ENCODE measurements at places on chromosomes 5 and 9.

DNA sequence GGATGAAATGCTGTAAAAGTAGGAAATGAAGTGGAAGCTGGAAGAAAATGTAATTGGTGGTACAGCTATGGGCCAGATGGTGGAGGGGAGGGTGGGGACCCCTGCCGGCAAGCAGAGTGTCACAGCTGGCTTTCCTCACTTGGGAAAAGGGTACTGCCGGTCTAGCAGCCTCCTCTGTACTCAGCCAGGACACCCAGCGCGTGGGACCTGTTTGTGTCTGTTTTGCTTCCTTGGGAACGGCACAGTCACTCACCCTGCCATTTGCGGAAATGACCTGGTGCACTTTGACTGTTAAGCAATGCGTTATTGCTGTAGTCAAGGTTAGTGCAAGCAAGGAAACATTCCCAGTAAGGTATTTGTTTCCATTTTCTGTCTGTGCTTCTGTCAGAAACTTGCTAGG lies 10.1 kb downstream of the TMEM252 start:
- no peak for DNase-seq

- DNase-seq, result no peak
Observed at GRCh38 chr5:82106207-82106606, 134.4 kb downstream of the ATG10 start.

GRCh38 chr9:117719161-117719920 lies 15.1 kb downstream of the TLR4 start:
- no peak for DNase-seq

- DNase-seq, result no peak
Observed at GRCh38 chr5:2529371-2530092, 221.9 kb downstream of the IRX2 start.

DNA sequence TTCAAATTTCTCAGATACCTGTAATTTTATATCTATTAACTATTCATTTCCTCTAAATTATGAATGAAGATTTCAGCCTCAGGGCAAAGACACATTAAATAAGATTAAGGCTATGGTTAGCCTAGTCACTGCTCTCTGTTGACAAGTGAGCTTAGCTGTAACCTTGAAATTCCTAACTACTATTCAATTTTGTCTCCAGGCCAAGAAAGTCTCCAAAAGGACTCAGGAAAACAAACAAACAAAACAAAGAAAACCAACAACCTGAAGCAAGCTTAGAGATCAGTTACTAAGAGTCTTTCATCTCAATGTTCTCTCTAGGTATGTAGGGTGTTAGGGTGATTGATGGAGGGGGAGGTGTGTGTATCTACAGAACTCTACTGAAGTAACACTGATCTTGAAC lies 9.6 kb upstream of the CTNNAL1 start:
- no peak for DNase-seq

- DNase-seq, result no peak
Observed at GRCh38 chr5:169450464-169450863, 133.1 kb upstream of the SPDL1 start.

- peak; percentile 33 for DNase-seq
Observed at GRCh38 chr9:129458663-129459546, 162.0 kb downstream of the C9orf50 start.

DNA sequence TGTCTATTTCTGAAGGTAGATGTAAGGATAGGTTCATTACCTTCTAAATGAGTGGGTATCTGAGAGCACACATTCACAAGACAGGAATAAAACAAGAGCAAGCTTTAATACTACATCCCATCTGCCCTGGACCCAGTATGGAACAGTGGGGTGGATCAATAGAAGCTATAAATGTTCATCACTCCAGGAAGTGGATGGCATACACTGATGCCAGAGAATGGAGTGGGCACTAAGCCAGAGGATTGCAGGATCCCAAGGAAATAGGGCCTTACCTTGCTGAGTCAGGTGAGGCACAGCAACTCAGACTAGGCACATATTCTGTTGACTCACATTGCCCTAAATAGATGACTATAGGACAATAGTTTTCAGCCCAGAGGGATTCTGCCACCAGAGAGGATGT lies 21.3 kb upstream of the COX7C start:
- DNase-seq, result no peak

DNA sequence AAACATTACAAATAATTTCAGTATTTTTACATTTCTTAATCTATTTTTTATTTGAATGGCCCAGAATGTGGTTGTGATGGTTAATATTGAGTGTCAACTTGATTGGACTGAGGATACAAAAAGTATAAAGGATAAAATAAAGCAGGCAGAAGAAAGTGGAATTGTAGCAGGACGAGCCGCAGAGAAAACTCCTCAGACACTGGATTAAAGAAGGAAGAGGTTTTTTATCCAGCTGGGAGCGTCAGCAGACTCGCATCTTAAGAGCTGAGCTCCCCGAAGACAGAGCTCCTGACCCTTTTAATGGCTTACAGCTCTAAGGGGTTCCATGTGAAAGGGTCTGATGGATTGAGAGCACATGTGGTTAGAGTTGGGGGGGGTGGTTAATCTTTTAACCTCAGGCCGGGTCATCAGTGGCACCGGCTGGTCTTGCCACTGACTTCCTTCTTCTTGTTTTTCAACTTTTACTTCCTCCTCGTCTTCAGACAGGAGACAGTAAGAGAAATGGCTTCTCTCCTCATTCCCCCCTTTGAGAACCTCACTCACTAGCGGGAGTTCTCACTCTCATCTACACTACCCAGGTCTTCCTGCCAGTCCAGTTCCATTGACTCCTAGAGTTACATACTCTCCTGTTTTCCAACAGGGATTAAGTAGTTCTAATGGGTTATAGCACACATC lies 80.0 kb downstream of the TMEM161B start:
- no peak for DNase-seq

GRCh38 chr9:129609486-129610212 lies 11.3 kb downstream of the C9orf50 start:
- no peak for DNase-seq

DNA sequence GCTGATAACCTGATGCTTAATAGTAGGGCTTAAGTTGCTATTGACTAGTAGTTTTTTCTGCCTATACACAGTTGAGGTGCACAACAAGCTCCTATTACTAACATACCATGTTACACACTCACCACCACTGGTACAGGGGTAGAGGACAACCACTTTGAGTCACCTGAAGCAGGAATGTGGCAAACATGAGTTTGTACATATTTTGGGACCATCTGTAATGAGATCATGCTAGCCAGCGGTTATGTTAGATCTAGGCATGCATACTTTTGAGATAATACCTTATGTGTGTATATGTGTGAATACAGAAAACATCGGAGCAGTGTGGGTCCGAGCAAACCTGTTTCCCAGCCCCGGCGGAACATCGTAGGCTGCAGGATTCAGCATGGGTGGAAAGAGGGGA lies 72.8 kb upstream of the NXNL2 start:
- DNase-seq, result no peak

- no peak for DNase-seq
Observed at GRCh38 chr5:11377896-11378295, 526.4 kb downstream of the CTNND2 start.

DNA sequence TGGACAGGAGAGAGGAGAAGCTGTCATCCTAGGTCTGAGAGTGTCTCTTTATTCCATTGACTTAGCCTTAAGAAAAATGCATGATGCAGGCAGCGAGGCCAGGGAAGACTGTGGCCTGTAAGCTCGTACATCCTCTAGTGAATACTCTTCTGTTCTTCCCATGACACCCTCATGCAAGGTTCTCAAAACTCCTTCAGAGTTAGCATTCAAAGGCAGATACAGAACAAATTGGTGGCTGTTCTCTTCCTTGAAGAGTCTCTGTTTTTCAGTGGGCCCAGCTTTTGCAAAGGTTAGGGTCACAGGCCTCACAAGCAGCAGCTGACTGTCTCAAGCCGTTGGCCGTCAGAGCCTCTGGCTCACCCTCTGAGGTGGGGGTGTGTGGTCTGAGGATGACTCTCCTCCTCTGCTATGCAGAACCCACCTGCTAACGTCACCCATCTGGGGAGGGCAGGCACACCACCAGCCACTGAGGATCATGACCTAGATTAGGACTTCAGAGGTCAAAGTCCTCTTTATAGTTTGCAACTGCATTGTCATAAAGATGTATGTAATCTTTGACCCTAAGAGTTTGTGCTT lies 15.1 kb downstream of the ADCY2 start:
- DNase-seq, result no peak

DNA sequence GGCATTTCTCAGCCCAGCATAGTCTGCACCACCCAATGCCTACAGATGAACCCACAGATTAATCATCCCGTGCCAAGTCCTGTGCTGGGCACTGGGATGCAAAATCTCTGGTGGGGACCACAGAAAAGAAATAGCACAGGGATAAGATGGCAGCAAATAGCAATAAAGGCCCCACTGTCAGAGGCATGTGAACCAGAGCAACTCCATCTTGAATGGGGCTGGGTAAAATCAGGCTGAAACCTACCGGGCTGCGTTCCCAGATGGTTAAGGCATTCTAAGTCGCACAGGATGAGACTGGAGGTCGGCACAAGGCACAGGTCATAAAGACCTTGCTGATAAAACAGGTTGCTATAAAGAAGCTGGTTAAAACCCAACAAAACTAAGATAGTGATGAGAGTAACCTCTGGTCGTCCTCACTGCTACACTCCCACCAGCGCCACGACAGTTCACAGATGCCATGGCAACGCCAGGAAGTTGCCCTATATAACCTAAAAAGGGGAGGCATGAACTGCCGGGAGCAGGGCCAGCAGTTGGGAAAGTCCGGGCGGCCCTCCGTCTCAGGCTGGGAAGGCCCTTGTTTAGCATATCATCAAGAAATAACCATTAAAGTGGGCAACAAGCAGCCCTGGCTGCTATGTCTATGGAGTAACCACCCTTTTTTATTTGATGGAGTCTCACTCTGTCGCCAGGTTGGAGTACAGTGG lies 65.2 kb downstream of the C9orf50 start:
- no peak for DNase-seq

DNA sequence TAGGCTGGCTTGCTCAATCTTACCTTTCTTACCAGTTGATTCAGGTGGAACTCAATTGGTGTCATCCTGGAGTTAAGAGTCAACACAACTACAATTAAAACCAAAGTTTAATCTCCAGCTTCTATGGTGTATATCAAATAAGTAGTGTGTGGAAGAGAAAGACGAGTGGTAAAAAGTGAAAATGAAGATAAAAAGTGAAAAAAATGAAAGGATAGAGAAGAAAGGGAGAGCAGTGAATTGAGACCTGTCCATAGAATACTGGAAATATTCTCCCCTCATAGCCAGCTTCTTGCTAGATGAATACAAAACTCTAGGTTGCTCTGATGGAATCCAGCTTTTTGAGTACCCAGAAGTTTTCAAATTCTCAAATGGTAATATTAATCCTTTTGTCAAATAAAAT lies 76.4 kb downstream of the MEGF10 start:
- no peak for DNase-seq

GRCh38 chr5:113201715-113202114 lies 225.1 kb downstream of the DCP2 start:
- DNase-seq, result no peak

- DNase-seq, result no peak
Observed at GRCh38 chr5:40384782-40385390, 294.8 kb upstream of the PTGER4 start.

GRCh38 chr5:167304834-167305469 lies 986.5 kb upstream of the WWC1 start:
- no peak for DNase-seq

DNA sequence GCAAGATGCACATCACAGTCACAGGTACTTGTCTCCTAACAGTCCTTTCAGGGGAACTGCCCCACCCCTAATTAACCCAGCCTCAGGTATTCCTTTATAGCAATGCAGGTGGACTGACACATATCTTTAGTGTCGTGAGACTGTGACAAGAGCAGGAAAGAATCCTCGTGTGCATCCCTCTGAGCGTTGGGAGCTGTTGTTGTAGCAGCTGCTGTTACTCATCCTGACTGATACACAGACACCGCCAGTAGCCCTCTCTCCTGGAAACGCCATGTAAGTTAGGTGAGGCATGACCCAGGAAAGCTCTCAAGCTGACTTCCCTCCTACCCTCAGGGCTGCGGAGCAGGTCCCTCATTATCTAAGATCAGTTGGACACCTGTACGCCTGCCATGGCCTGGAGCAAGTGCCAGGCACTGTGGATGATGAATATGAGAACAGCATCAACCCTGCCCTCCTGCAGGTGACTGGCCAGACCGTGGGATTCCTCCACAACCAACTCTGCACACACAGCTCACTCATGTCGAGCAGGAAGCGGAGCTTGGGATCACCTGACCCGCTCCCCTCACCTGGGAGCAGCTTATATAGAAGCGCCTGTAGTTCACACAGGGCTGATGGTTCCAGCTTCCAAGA lies 10.2 kb upstream of the LCN15 start:
- no peak for DNase-seq

- no peak for DNase-seq
Observed at GRCh38 chr5:150538007-150538917, 30.3 kb downstream of the NDST1 start.

GRCh38 chr5:51373880-51374523 lies 9.2 kb upstream of the ISL1 start:
- no peak for DNase-seq

DNA sequence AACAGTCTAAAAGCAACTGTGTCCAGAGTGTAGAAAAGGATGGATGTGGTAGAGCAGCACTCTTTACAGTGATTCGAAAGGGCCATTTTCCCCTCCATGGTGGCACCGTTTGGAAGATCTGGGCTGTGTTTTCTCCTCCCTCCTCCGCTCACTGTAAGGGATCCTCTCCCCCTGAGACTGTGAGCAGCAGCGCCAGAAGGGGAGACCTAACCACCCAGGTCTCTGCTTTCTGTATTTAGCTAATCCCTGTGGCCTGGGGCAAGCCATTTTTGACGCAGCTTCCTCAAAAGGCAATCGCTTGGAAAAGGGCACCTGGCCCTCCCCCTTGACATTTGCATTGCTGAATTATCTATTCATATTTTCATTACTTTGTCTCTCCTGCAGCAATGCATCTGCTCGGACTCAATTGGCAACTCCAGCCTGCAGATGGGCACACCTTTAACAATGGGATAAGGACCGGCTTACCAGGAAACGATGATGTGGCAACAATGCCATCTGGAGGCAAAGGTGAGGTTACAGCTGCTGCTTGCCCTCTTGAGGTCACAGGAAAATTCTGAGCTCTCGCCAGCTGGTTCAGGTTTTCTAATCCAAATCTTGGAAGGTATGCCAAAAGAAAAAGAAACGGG lies 244.3 kb upstream of the WWC1 start:
- DNase-seq, result peak; percentile 27

- no peak for DNase-seq
Observed at GRCh38 chr9:38119560-38120236, 50.7 kb upstream of the SHB start.

Measured in substantia nigra (tissue), 51 donors.